ENCODE measurements at places on chromosomes 16 and 17. TPM values are rescaled to one million over a fixed set of nuclear protein-coding genes. Genes with fewer than 3 reads are reported as not detected.

GRCh38 chr17:14745541-14745940 lies 444.7 kb downstream of the HS3ST3B1 start:
- DNase-seq = no peak

GRCh38 chr16:8848231-8848938 lies 20.4 kb downstream of the CARHSP1 start:
- no peak for DNase-seq

GRCh38 chr17:76687298-76688164 lies 23.2 kb downstream of the MXRA7 start:
- no peak for DNase-seq

GRCh38 chr16:1125471-1125870 lies 27.4 kb upstream of the CACNA1H start:
- DNase-seq = no peak

Gene MLYCD
- total RNA-seq = 7.4 TPM

Gene HBA2
- total RNA-seq = not detected

Gene TERB1
- total RNA-seq = 0.49 TPM

Gene ADAP2
- 2.3 TPM for total RNA-seq

GRCh38 chr17:5838661-5839300 lies 231.4 kb upstream of the WSCD1 start:
- DNase-seq = no peak
